ENCODE measurements at places on chromosomes 5 and 9.

DNA sequence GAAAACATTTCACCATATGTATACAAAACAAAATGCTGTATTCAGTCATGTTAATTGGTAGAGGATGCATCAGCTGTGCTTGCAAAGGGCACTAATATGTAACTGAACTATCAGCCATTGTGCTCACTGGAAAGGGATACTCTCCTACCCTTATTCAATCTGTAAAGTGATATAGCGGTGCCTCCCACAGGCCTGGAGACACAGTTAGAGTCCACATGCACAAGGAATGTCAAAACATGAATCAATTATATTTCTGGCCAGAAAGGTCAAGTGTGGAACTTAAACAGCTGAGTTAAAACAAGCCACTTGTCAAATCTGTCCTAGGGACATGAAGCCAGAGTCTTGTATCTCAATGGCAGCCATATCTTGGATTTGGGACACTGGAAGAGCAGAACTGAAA lies 71.2 kb upstream of the IZUMO3 start:
- no peak for DNase-seq

- no peak for DNase-seq
Observed at GRCh38 chr9:89212171-89212570, 33.6 kb upstream of the SHC3 start.

DNA sequence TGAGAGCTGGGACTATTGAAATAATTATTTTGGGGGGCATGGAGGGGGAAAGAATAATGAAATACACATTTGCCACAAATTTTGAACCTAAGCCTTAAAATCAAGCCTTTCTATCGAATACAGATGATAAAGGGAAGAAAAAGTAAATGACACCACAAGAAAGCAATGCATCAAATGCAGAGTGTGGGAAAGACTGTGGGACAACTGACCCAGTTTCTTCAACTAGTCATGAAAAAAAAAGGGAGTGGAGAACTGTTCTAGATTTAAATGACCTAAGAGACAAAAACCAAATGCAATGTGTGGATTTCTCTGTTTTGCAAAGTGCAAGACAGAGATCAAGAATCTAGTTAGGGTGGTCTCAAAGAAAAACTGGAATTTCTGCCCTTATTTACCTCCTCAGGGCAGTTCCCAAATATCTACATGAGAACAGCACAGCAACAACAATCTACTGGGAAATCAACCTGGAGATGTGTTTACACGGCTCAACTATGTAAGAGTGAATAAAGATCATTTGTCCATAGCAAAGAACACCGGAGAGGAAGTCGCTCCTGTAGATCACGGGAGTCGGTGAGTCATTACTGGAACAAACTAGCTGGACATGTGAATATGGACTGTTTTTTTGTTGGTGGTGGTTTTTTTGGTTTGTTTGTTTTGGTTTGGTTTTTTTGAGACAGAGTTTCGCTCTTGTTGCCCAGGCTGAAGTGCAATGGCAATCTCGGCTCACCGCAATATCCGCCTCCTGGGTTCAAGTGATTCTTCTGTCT lies 145.9 kb downstream of the DROSHA start:
- no peak for DNase-seq

DNA sequence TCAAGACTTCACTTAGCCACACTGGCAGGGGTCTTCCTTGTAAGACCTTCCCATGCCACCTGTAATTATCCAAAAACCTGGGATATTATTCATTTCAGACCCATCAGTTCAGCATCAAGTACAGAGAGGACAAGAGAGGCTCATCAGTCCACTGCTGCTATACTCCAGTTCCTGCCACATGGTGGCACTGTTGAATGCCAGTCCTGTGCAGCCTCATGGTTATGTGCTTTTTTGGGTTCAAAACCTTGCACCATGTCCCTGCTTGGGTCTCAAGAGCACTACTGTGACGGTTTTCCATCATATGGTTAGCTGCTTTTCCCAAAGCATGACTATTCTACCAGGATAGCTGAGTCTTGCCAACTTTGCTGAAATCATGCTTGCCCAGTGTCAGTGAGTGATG lies 8.5 kb downstream of the PTGS1 start:
- DNase-seq: no peak

GRCh38 chr5:175638305-175638704 lies 19.6 kb upstream of the HRH2 start:
- DNase-seq: no peak

DNA sequence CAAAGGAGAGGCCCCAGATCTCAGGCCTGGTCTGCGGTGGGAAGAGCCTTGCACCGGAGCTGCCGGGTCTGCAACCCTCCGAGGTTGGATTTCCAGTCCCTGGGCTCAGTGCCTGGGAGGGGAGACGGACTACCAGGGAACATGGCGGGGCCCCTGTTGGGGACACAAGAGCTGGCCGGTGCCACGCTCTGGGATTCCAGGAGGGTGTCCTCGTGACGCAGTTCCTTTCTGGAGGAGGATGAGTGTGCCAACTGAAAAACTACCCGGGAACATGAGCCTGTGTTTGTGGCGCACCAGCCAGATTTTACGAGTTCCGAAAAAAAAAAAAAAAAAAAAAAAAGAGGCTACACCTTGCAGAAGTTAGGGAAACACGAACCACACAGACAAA lies 9.0 kb downstream of the NRARP start:
- no peak for DNase-seq

DNA sequence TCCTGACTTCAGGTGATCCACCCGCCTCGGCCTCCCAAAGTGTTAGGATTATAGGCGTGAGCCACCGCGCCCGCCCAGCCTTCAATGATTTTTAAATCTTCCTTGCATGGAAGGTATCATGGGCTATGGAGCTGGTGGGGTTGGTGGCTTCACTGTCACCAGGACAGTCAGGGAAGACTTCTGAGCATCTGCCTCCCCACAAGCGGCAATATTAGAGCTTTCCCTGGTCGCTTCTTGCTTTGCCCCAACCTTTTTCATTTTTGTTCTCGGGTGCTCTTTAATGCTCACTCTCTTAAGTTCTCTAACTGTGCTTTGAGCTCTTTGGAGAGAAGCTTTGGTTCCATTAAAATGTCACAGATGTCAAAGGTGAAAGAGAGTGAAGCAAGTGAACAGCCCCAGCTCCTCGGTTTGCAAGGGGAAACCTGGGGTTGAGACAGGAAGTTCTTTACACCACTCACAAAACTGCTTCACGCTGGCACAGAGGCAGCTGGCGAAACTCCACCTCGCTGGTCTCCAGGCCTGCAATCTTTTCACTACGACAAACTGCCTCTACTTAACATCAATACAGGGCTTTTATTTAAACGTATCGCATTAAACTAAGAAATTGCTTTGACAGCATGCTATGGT lies 142.5 kb upstream of the RETREG1 start:
- no peak for DNase-seq

DNA sequence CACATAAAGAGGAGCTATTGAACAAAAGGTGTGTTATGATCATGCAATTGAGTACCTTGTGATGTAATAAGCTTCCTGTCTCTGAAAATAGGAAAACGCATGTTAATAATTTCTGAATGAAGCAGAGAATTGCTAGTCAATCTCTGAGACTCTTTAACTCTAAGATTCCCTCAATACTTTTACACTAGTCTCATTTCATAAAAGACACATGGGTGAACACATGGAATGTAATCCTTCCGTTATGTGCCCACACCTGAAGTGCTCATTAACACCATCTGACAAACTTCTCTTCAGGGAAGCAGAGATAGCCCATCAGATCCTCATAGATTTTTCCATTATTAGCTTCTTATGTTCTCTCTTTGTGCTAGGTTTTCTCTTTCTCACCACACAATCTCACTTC lies 182.4 kb downstream of the TLR4 start:
- no peak for DNase-seq

DNA sequence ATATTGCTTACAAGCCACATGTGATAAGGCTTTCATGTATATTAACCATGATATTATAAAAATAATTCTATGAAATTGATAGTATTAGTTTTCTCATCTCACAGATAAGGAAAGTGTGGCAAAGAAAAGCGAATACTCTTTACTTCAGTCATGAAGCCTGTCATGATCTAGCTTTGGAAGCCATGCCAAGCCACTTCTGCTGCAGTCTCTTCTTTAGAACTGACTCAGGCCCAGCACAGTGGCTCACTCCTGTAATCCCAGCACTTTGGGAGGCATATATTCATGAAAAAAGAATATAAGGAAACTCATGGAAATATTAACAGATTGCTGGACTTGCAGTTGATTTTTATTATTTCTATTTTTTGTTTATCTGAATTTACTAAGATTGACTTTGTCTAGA lies 42.9 kb upstream of the PJA2 start:
- DNase-seq: no peak

- peak; percentile 84 for DNase-seq
Observed at GRCh38 chr9:129761293-129761900, 8.6 kb upstream of the PTGES start.

- no peak for DNase-seq
Observed at GRCh38 chr5:139273322-139273571, 20.3 kb upstream of the MATR3 start.

DNA sequence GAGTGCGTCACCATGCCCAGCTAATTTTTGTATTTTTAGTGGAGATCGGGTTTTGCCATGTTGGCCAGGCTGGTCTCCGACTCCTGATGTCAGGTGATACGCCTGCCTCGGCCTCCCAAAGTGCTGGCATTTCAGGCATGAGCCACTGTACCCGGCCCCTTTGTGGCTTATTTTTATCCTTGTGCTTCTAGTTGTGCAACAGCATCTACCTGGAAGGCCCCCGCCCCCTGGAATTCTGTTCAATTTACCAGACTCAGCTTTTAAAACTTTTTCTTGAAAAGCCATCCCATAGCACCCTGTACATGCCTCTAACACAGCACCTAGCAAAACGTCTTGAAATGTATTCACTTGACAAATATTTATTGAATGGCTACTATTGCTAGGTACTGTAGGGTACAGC lies 9.7 kb upstream of the GPBP1 start:
- no peak for DNase-seq

- no peak for DNase-seq
Observed at GRCh38 chr5:92309336-92309991, 926.3 kb upstream of the ARRDC3 start.
